Stimulated activated CD8-positive, alpha-beta memory T cell treated with anti-CD3 and anti-CD28 coated beads, Interleukin-4, amount 100 ng/mL, for 1 hour (primary cell): ENCODE measurements at places on chromosomes 7 and 10.

DNA sequence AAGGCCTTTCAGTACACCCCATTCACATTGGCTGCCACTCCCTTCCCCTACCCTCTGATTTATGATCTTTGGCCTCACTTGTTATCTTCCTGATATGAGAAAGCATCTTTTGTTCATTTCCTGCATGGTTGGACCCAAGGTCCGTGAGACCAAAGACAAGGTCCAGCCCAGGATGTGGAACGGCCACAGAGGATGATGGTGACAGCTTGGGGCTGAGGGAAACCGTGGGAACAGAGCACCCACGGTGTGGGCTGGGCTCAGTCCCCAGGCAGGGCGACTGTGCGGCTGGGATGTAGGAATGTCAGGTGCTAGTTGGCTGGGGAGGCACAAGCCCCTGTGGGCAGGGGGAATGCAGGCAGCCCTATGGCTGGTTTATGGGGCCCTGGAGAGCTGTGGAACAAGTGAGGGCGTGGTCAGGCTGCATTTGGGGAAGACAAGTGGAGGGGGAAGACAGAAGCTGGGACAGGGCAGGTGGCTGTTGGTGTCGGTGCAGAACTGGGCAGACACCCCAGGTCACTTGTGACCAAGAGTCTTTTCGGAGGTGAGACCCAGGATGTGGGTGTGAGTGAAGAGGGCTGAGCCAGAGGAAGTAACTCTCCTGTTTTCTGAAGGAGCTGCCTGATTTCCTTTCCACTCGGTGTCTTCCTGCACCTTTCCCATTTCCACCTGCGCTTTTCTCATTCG, 51.7 kb upstream of the IGFBP3 start:
- no peak for DNase-seq

GRCh38 chr10:50400694-50401093, 149.4 kb upstream of the ASAH2 start:
- DNase-seq, result no peak

- DNase-seq, result no peak
These were observed 242.9 kb downstream of the GRID1 start for GRCh38 chr10:86123715-86124114.

- no peak for DNase-seq
These were observed 201.9 kb upstream of the FRMD4A start for GRCh38 chr10:14532473-14533251.

DNA sequence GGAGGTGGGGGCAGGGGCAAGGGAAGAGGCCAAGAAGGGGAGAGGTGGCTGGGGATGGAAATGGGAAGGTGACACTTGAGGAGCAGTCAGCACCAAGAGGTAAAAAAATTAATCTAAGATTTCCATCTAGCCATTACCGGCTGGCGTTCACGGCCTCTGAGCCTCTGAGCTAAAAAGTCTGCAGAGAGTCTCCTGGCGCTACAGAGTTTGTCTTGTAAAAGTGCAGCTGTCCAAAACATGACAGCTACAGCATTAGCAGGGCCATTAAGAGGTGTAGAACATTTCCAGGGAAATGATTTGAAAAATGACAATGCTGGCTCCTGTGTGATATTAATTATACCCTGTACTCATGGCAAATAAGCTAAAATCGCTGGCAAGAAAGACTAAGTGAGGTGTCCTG, 167.6 kb downstream of the LRMDA start:
- DNase-seq, result no peak
